ENCODE measurements at places on chromosomes 4 and X.
A peak's percentile ranks its signal among the peaks of the same experiment; 100 is the strongest.

DNA sequence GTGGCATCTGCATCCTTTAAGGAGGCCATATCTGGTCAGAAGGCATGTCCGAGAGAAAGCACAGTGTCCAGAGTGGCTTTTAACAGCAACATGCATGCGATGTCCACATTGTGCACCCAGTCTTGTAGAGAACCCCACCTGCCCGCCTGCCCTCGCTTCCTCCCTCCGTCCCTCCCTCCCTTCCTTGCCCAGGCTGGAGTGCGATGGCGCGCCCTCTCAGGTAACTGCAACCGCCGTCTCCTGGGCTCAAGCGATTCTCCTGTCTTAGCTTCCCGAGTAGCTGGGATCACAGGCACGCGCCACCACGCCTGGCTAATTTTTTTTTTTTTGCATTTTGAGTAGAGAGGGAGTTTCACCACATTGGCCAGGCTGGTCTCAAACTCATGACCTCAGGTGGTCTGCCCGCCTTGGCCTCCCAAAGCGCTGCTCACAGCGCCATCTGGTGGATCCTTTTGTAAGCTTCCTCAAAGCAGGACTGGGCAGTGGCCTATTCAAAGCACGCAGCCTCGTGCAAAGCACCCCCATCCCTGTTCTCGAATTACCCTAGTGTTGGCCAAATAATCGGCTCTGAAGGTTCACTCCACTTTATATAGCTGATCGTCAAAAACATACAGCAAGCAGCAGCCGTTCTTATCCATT is 15.0 kb downstream of the BRCC3 start:
- no peak for DNase-seq

DNA sequence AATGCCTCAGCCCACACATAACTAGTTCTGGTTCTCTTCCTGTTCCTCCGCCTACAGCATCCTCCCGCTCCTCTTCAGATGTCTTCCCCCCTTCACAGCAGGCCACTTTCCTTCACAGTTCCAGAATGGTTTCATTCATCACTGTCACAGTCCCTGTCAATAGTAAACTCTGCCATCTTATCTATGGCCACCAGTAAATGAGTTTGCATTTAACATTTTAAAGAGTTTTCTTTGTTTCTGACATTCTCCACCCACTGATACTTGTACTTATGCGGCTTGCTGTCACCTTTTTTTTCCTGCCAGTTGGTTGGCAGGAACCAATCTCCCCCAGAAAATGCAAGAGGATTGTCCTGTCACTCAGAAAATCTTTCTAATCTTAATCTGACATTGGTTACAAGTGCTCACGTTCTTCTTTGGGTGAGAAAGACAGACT is 114.1 kb downstream of the GLUD2 start:
- DNase-seq: no peak

DNA sequence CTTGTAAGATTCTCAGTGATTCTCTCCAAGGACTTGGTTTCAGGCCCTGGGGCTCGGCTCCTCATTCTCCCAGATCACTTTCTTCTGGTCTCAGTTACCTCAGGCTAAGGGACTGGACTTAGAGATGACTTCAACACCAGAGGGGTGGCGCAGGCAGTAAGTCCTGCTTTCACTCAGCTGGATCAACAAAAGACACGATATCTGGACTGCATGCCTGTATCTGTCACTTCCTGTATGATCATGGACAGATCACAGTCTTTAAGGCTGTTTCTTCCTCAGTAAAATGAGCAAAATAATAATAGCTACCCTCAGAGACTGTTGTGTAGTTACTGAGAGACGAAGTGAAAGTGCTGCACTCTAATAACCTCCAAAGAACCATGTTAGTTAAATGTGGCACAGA is 19.5 kb upstream of the CXCR3 start:
- no peak for DNase-seq

DNA sequence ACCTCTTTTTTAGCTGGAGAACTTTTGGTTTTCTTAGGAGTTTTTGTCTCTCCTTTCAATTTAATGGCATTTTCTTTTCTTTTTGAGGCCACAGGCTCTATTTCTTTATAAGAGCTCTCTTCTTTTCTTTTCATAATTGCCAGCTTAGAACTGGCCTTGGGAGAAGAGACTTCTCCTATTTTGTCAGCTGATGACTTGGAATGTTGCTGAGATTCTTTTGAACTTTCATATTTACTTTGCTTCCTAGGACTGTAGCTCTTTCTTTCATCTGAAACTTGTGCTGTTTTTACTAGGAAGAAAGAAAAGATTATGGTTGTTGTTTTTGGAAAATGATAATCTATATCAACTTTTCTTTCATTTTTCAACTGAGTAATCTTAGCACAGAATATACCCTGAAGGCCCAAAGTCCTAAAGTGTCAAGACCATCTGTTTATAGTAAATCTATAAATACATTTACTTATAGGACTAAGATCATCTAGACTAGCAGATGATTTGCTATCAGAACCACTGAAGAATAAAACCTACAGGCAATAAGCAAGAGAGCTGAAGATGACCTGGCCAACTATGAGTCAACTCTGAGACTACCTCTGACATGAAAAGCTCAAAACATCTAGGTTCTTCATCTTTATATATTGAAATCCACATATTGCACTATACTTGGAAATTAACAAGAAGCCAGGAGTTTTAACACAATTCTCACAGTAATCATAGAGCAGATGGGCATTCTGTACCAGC is 45.6 kb downstream of the RFC1 start:
- no peak for DNase-seq

GRCh38 chr4:77007358-77008230 is 58.0 kb downstream of the SEPTIN11 start:
- peak; percentile 26 for DNase-seq

DNA sequence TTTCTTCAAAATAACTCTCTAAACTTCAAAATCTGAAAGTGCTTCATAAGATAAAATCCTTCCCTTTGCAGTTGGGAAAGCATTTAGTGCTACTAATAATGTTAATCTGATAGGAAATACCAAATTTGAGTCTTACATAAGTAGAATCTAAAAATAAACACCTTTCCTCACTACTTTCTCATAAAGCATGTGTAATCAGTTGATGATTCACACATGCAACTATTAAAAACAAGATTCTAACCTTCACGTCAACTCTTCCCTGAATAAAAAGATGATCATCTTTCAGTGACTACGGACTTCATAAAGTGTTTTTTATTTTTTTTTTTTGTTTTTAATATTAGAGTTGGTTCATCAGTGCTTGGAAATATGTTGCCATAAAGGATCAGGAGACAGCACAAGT is 172.6 kb downstream of the ACTRT1 start:
- no peak for DNase-seq

DNA sequence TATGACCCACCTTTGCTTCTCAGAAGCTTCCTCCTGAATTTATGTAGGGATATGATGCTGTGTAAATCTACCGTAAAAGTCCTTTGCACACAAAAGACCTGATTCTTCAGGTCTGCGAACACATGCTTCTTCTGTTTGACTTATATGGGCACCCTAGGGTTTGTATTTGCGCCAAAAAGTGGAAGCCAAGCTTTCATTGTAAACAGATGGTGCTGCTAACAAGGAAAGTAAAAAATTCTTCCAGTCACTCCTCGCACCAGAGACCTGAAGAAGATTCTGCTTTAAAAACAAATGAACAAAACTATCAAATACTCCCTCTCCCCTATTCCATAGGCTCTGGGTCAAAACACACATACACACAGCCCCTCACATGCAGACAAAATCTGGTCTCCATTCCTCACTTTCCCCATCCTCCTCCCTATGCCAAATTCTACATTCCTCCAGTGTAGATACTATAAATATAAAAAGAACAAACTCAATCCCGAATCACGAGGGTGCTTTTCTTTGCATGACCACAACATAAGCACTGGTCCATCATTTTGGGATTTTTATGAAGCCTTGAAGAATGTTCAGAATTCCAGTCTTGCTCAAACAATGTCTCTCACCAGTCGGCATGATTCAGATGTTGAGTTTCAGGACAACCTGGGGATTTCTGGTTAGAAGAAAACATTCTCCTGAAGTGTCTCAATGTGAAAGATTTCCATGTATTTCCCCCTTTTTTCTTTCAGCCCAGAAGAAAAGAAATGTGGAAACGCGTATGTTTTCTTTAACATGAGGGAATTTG is 125.1 kb downstream of the PALLD start:
- DNase-seq: no peak

DNA sequence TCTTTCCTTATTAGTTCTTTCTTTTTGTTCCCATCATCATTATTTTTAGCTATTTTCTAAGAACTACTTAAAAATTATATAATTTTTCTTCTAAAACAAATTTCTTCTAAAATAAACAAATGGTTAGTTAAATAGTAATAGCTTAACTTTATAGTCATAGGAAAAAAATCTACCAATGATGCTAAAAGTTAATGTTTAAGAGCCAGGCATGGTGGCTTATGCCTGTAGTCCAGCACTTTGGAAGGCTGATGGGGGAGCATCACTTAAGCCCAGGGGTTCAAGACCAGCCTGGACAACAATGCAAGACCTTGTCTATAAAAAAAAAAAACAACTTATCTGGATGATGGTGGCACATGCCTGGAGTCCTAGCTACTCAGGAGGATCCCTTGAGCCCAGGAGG is 127.1 kb upstream of the ANXA3 start:
- DNase-seq: no peak

DNA sequence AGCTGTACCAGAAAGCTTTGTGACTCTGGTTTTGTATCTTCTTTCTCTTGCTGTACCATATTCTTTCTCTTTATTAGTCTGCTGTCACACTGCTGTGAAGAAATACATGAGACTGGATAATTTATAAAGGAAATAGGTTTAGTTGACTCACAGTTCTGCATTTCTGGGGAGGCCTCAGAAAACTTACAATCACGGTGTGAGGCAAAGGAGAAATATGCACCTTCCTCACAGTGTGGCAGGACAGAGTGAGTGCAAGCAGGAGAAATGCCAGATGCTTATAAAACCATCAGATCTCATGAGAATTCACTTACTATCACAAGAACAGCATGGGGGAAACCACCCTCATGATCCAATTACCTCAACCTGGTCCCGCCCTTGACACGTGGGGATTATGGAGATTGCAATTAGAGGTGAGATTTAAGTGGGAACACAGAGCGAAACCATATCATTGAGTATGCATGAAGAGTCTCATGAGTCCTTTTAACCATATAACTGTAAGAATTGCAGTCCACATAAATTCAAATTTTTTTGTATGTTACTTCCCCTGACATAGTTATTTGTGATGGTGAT is 67.4 kb upstream of the INPP4B start:
- no peak for DNase-seq

DNA sequence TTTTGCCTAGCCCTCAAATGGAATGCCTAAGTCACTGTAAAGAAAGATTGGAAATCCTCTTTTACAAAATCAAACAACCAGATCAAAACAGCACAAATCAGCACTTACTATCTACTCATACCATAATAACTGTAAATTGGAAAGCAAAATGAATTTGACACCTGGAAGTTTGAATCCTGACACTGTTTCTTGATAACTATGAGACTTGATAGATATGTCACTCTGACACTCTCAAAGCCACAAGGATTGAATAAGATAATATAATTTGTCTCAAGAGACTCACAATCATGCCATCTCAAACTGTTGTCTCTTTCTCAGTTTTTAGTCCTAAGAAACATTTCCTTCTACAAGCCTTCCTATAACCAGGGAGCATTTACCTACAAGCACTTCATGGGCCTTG is 302.6 kb upstream of the DIAPH2 start:
- DNase-seq: no peak

GRCh38 chrX:42538405-42538804 is 239.6 kb downstream of the PPP1R2C start:
- no peak for DNase-seq

DNA sequence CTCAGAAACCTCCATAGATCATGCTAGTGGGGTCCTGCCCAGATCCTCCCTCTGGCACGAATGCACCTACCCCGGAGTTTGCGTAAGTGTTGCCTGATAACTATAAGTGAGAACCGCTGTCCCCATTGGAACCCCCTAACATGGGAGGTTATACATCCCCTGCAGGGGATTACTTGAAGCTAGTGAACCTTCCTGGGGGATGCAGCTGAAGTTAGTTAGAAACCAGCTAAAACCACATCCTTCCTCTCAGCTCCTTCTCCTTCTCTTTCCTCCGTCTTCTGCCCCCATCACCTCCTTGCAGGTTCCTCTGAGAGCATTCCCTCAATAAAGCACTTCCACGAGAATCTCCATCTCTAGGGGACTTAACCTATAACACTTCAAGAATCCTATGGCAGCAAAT is 95.0 kb downstream of the ZNF827 start:
- no peak for DNase-seq

DNA sequence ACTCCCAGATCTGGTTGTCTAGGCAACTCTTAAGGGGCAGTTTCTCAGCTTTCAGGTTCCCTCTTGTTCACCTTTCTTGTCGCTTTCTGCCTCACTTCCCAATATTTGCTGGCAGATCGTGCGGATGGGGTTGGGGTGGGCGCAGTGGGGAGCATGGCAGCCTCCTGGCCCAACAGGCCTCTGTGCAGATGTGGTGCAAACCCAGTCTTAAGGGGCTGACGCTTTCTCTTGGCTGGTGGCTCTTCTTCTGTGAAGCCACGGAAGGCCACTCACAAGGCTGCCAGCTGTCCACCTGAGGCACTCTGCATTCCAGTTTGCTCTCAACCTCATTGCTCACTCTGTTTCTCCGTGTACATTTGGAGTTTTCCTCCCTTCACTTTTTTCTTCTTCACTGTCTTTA is 61.7 kb downstream of the NBDY start:
- DNase-seq: no peak

DNA sequence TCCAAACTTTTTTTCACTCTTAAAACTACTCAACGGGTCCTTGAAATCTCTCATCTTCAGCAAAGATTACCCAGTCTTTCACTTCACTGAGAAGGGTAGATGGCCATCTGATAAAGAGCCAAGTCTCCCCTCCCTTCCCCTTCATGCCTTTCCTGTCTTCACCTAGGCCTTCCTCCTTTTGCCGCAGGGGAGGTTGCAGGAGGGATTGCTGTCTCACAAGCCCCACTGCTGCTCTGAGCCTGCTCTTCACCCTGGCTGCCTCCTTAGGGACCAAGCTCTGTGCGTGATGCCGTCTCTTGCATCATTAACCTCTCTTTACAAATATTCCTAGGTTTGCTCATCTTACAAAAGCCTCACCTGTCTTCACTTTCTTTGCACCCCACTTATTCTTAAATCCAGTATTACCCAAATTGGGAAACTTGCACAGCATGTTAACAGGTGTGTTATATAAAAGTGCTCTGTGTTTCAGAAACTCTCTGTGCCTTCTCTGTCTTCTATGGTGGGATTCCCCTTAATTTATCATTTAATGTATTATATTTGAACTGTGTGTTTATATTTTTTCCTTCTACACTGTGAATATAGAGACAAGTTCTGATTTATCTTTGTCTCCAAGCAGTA is 3.8 kb downstream of the ZFX start:
- no peak for DNase-seq

DNA sequence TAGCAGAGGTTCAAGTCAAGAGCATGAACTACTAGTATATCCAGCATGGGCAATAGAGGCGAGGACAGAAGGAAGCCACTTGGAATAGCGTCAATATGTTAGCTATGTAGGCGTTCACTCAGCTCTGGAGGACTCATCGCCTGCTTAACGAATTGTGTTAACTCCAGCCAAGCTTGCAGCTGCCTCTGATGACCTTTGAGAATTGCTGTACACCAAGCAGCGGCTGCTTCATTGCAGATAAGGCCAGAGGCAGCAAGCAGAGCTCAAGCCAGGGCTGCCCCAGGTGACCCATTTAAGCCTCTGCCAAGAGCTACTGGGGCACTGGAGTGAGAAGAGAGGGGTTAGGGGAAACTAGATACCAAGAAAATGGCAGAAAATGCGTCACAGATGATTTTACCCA is 160.2 kb upstream of the IGFBP7 start:
- DNase-seq: no peak

Measured in SIG-M5 (cell line).